ENCODE measurements at places on chromosomes 6 and 20. TPM values are rescaled to one million over a fixed set of nuclear protein-coding genes. Genes with fewer than 3 reads are reported as not detected.

DNA sequence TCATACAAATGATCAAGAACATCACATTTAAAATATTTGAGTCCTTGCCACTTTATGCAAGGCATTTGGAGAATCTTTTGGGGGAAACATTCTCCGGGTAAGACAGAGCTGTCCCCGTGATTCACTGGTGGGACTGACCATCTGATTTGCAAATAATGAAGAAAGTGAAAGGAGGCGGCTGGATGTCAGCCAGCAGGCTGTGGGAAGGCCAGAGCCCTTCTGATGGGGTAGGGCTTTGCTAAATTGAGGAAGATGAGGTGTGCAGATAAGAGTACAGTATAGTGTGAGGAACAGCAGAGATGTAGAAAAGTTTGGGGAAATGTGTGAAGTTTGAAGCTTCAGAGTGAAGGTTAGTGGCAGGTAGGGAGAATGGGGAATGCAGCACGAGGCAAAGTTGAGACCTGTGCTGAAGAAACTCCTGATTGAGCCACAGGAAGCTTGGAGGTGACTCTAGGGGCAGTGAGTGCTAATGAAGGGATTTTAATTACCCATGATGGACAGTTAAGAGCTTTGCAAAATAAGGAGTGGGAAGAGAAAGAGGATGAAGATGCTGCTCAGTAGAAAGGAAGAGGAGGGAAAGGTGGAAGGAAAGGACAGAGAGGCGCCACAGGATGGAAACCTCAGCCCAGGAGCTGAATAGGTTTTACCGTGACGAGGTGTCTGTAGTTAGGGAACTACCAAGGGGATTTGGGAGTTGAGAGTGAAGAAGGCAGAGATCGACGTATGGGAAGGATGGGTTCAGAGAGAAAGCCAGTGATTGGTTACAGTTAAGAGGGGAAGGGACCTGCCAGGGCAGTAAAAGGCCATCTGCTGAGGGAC, 68.7 kb downstream of the SNX9 start:
- H3K27ac ChIP-seq = no peak overlapping the region
- no peak overlapping the region for H3K4me3 ChIP-seq
- H3K4me1 ChIP-seq = peaks cover 11% of the 10 kb centered on the region
- DNase-seq = no peak
- no peaks in the 10 kb centered on the region for H3K27me3 ChIP-seq
- H3K36me3 ChIP-seq = peaks cover 67% of the 10 kb centered on the region

DNA sequence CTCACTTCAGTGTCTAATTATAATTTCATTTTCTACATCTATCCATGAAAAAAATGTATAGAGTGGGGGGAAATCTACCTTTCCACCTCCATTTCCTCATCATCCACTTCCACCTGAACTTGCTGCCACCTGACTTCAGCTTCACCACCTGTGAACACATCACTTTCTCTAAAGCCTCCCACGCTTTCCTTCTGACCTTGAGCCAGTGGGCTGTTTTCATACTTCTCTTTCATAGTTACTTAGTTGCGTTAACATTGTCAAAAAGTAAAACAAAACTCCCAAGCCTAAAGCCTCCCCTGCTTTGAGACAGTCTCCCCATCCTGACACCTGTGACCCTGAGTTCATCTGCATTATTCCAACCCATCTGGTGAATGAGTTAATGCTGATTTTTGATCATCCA, 47.3 kb downstream of the KLHL31 start:
- peaks cover 50% of the 10 kb centered on the region for H3K4me1 ChIP-seq
- no peaks in the 10 kb centered on the region for H3K36me3 ChIP-seq
- peak overlapping the region; percentile 65 for H3K27ac ChIP-seq
- no peak overlapping the region for H3K4me3 ChIP-seq
- no peaks in the 10 kb centered on the region for H3K27me3 ChIP-seq

GRCh38 chr6:139323511-139324300, 31.9 kb upstream of the TXLNB start:
- H3K36me3 ChIP-seq = no peaks in the 10 kb centered on the region

DNA sequence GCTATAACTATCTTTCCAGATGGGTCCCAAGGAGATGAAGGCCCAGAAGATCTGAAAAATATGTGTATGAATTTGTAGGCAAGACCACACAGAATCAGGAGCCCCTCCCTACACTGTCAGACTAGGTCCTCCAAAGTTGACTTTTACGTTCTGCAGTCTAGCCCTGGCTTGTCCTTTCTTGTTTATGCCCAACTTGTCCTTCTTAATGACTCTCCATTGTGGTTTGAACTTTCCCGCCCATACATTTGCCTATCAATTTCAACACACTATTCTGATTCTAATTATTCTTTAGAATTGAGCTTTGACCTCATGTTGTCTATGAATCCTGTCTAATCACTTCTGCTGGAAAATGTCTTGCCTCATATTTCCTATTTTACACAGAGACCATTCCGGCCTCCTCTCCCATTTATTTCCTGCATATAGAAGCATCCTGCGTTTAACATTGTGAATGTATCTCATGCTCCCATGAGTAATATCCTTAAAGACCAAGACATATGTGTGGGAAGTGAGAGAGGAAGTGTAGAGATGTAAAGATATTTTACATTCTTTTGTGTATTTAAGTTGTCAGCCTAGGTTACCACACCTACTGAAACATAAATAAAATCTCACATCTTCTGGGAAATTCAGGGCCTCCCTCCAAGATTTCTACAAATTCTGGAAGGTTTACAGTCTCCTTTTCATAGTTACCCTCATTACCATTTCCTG, 348.3 kb downstream of the BCKDHB start:
- H3K4me3 ChIP-seq = no peak overlapping the region
- no peaks in the 10 kb centered on the region for H3K27me3 ChIP-seq
- no peaks in the 10 kb centered on the region for H3K36me3 ChIP-seq
- peak overlapping the region; percentile 87 for H3K27ac ChIP-seq
- peaks cover 48% of the 10 kb centered on the region for H3K4me1 ChIP-seq

- H3K36me3 ChIP-seq = no peaks in the 10 kb centered on the region
- DNase-seq = no peak
- no peak overlapping the region for H3K27ac ChIP-seq
These were observed 187.1 kb upstream of the PHACTR1 start for GRCh38 chr6:12529364-12530019.

DNA sequence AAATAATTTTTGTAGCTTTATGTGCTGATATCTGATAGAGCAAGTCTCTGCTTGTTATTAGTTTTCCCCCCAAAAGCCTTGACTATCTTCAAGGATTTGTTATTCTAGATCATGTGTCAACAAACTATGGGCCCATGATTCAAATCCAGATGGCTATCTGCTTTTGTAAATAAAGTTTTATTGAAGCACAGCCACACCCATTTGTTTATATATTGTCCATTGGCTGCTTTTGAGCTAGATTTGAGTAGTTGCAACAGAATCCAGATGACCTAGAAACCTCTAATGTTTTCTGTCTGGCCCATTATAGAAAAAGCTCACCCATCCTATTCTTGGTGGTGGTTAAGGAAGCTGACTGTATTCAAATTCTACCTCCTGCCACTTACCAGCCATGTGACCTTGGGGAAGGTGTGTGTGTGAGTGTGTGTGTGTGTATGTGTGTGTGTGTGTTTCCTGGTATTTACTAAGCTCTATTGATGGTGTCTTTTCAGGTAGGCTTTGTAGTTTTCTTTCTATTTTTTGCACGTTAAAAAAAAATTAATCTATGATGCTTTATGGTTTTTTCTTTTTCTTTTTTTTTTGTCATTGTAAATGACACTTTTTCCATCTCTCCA, 1.3 kb upstream of the GTSF1L start:
- no peaks in the 10 kb centered on the region for H3K36me3 ChIP-seq
- H3K27me3 ChIP-seq = peaks cover 13% of the 10 kb centered on the region
- H3K27ac ChIP-seq = no peak overlapping the region

DNA sequence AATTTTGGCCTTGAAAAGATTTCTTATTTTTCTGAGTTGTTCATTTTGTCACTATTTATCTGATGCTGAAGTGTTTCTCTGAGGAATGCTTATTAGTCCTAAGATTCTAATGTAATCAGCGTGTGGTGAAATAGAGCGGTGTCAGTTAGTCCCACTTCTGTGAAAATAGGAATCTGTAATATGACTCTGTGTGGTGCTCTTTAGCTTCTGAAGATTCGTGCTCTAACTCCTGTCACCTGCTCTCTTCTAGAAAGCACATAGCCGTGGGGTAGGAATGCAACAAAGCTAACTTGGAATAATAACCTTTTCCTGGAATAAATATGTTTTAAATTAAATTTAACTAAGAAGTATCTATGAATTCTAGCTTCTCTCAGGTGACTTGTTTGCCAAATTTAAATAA, 90.4 kb downstream of the BCKDHB start:
- no peaks in the 10 kb centered on the region for H3K27me3 ChIP-seq
- no peak overlapping the region for H3K4me3 ChIP-seq
- H3K36me3 ChIP-seq = peaks cover 7% of the 10 kb centered on the region
- H3K27ac ChIP-seq = no peak overlapping the region
- H3K4me1 ChIP-seq = peaks cover 7% of the 10 kb centered on the region
- DNase-seq = no peak

DNA sequence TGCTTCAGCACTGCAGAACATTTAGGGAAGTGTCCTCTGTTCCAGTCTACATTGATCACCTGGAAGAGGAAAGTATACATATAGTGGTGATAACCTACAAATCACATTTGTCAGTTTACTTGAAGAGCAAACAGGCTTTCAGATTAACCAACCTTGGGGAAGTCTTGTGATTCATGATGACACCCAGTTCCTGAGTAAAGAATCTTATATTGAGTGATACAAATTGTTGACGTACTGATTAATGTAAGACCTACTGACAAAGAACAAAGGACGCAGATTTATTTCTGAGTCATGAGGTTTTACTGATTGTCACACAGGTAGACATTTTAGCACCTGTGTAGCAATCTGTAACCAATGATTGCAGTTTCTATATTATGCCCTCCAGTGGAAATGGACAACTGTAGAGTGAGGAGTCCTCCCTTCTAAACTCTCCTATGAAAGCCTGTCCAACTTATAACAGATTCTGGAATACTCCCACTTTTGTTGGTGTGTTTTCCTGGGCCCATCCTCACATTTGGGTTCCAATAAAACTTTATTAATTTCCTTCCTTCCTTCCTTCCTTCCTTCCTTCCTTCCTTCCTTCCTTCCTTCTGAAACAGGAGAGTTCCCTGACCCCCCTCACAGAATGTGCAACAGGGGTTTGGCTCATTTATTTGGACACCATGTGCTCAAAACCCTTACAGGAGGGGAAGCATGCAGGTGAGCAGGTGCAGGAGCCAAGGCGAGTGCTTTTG, 113.5 kb downstream of the SLC35B3 start:
- no peak overlapping the region for H3K27ac ChIP-seq
- H3K4me1 ChIP-seq = no peaks in the 10 kb centered on the region
- no peaks in the 10 kb centered on the region for H3K36me3 ChIP-seq

- peaks cover 10% of the 10 kb centered on the region for H3K4me1 ChIP-seq
- H3K4me3 ChIP-seq = no peak overlapping the region
- no peak overlapping the region for H3K27ac ChIP-seq
- H3K27me3 ChIP-seq = no peaks in the 10 kb centered on the region
- DNase-seq = peak; percentile 29
These were observed 57.2 kb upstream of the ANKEF1 start for GRCh38 chr20:9977629-9978028.

DNA sequence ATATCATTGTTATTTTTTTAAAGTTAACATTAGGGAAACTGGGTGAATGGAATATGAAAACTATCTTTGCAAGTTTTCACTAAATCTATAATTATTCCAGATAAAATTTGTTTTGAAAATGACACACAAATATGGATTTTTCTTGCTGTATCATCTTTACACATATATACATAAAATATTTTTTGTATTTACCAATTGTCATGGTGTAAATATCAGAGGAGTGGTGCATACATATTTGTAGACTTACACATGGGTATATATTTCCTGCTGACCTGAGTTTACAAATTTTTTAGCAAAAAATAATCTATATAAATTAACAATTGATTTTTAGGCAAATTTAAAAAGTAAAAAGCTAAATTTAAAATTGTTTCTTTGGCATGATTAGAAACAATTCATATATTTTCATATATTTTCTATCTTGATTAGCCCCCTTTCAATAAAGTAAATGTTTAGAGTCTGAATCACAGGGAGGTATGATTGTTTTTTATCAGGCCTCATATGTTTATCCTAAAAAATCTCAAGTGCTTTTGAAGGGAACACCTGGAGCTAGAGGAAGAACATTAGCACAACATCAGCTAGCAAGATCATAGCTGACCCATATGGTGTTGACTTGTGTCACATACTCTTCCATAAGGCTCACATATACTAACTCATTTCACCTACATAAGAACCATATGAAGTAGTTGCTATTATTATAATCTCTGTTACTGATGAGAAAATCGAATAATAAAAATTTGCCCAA, 671.8 kb upstream of the GJE1 start:
- H3K27me3 ChIP-seq = no peaks in the 10 kb centered on the region
- H3K27ac ChIP-seq = no peak overlapping the region
- H3K4me3 ChIP-seq = no peak overlapping the region

DNA sequence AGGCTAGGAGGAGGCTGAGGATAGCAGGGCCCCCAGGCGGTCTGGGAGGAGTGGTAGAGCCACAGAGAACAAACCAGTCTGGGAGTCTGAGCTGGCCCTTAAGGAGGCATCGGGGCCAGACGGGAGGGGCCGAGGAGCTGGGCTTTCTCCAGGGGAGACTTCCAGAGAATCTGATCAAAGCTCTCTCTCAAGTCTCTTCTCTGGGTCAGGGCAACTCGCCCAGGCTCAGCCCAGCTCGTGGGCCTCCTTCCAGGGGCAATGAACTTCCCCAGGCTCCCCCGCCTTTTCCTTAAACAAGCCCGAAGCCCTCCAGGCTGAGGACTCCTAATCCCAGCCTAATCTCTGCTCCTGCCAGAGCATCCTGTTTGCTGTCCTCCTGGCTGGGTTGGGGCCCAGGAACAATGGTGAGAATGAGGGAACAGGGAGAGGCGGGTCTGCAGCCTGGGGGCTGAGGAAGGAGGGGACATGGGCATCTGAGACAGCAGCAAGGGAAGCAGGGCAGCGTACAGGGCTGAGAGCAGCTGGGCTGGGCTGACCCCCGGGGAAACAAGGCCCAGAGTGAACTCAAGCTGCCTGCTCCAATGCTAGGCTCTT, 173.6 kb downstream of the ANKRD60 start:
- peaks cover 53% of the 10 kb centered on the region for H3K27me3 ChIP-seq
- no peak for DNase-seq
- H3K36me3 ChIP-seq = no peaks in the 10 kb centered on the region
- no peak overlapping the region for H3K27ac ChIP-seq

DNA sequence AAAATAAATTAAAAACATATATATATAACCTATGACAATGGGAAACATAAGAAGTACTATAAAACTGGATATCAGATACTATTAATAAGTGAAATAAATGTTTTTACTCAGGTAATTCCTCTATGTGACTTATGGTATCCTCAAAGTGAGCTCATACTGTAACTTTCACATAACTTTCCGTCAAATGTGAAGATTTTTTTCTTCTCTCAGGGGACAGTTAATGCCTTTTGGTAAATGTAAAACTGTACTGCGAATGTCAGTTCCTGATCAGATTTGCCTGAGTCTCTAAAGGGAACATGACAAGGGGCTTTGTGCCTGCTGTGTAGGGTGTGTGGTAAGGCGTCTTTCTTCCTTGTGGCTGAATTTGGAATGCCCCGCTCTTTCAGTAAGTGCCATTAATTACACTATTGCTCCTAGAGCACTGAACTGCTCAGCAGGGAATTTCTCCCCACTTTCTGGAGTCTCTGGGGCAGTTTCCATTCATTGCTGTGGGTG, 271.8 kb downstream of the PRL start:
- H3K36me3 ChIP-seq = no peaks in the 10 kb centered on the region
- no peak overlapping the region for H3K27ac ChIP-seq
- no peak for DNase-seq
- H3K4me3 ChIP-seq = no peak overlapping the region
- no peaks in the 10 kb centered on the region for H3K27me3 ChIP-seq
- no peaks in the 10 kb centered on the region for H3K4me1 ChIP-seq

GRCh38 chr6:108715832-108716231, 132.4 kb upstream of the ARMC2 start:
- no peak overlapping the region for H3K4me3 ChIP-seq
- H3K27me3 ChIP-seq = no peaks in the 10 kb centered on the region
- peaks cover 23% of the 10 kb centered on the region for H3K4me1 ChIP-seq
- no peaks in the 10 kb centered on the region for H3K36me3 ChIP-seq
- H3K27ac ChIP-seq = no peak overlapping the region
- DNase-seq = no peak

Gene NKAIN4
- not detected for total RNA-seq

Gene WASF1
- total RNA-seq = 55.7 TPM
